Stimulated activated naive CD4-positive, alpha-beta T cell (primary cell): ENCODE measurements at places on chromosomes 7 and 10.

DNA sequence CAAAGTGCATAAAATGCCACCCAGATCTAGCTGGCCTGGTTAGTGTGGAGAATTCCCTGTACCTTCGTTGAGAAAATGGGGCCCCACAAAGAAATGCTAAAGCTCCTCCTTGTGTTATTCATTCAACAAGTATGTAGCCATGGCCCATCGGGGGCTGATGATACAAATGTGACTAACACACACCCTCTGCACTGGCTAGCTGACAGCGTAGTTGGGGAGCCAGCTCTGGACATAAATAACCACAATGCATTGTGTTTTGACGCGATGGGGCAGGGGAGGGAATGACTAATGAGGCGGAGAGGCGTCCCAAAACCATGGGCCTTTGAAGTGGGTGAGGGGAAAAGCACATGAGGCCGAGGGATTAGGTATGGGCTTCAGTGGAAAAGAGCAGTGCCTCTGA, 28.2 kb upstream of the ASL start:
- no peak for DNase-seq

- DNase-seq, result no peak
These were observed 51.2 kb downstream of the PDK4 start for GRCh38 chr7:95545007-95545615.

DNA sequence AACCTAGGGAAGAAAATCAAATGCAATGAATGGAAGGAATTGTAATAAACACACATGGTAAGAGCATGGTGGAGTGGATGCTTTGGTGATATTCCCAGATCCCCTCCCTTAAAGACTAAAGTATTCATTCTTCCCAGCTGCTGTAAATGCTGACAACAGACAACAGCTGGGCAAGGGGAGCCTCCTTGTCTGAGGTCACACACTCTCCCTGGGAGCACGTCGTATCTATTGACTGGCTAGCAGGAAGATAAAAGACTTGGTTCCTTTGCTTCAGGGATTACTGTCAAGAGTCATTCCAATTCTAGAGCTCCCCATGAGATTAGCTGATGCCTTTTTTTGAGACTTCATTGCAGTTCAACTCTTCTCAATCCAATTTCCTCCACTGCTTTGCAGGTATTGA, 443.5 kb upstream of the ETV1 start:
- no peak for DNase-seq

- DNase-seq, result no peak
These were observed 9.3 kb downstream of the TFEC start for GRCh38 chr7:116021237-116021636.

- no peak for DNase-seq
These were observed 94.8 kb downstream of the SVIL start for GRCh38 chr10:29540016-29540415.

DNA sequence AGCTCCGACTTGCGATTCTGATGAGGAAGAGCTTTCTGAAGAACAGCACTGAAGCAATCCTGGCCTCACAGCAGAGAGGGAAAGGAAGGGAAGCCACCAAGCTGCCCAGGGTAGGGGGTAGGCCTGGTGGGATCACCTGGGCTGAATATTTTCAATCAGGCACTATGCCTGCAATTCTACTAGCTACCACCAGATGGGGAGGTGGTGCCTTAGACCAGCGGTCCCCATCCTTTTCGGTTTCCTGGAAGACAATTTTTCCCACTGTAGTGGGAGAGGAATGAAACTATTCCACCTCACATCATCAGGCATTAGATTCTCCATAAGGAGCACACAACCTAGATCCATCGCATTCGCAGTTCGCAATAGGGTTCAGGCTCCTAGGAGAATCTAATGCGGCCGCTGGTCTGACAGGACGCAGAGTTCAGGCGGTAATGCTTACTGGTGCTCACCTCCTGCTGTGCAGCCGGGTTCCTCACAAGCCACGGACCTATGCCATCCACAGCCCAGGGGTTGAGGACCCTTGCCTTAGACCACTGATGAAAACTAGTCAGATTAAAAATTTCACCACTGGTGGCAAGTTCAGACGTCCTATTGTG, 2.7 kb downstream of the LRRC20 start:
- no peak for DNase-seq

DNA sequence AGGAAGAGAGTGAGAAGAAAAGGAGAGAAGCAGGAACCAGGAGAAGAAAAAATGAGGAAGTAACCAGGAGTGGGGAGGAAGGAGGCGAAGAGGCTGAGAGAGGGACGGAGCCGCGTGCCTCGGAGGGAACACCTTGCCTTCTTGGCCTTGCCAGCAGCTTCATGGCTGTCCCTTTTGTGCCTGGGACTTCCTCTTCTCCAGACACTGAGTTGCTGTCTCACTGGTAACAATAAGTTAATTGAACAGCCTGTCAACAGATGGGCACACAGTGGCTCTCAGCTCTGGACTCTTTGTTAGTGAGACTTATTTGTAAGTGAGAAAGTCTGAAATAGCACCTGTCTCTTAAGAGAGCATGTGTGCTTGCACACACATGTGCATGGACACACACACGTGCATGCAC, 83.2 kb downstream of the GATA3 start:
- DNase-seq, result peak; percentile 49

DNA sequence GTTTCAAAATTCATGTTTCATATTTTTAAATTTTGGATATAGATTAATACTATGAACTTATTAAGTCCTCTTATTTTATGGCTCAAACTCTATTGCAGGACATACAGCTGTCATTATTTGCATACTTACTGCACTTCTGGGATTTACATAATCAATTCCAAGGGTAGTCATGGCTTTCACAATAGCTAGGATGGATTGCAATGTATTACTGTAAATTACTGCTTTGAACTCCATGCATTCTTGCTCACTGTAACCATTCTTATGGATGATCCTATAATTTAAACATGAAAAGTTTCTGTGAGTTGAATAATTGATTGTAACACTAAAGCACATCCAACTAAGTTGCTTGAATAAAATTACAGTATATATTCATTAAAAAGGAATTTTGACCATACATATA, 23.5 kb downstream of the GNAT3 start:
- DNase-seq, result no peak

DNA sequence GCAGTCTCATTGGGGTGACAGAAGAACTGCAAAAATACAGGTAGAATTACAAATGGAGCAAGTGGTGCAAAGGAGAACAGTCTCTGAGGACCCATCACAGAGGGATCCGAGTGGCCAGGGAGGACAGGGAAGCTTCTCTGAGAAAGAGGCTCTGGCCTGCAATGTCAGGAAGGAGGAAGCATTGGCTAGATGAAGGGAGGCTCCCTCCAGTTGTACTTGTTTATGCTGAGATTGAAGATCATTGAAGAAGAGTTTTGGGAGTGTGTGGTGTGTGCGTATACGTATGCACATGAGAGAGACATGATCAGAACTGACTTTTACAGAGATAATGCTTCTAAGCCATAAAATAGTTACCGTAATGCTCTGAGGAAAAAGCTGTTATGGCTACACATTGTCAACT, 274.7 kb upstream of the FZD8 start:
- no peak for DNase-seq

DNA sequence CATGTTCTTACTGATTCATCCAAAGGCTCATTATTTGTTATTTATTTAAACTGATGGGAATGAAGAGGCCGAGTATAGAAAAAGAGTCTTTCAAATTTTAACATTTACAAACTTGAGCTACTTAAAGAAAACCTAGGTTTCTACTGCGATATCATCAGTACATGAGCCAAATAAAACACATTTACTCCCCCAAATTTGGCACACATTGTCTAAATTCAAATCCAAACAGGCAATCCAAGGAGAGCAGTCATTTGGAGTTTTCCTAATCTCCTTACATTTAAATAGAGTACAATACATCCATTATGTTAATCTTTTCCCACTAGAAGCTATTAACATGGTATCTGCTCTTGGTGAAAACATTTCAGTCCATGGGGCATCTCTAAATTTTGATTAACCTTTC, 2.2 kb downstream of the NMT2 start:
- no peak for DNase-seq

- DNase-seq, result no peak
These were observed 37.4 kb upstream of the CDK6 start for GRCh38 chr7:92873776-92874175.

- DNase-seq, result no peak
These were observed 33.3 kb upstream of the HHEX start for GRCh38 chr10:92656266-92656961.

DNA sequence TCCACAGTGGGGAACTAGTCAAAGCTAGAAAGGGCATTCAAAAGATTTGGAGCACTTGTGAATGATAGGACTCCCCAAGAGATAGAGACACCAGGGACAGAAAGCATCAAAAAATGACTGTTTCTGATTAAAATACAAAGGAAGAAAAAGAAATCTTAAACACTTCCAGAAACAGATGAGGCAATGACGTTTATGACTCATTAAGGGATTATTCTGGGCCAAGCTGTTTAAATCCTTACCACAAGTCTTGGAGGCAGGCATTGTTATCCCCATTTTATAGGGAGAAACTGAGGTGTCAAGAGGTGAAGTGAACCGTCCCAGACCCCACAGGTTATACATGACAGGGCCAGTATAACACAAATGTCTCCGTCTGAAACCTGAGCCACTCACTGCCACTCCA, 68.3 kb upstream of the AMPH start:
- no peak for DNase-seq

DNA sequence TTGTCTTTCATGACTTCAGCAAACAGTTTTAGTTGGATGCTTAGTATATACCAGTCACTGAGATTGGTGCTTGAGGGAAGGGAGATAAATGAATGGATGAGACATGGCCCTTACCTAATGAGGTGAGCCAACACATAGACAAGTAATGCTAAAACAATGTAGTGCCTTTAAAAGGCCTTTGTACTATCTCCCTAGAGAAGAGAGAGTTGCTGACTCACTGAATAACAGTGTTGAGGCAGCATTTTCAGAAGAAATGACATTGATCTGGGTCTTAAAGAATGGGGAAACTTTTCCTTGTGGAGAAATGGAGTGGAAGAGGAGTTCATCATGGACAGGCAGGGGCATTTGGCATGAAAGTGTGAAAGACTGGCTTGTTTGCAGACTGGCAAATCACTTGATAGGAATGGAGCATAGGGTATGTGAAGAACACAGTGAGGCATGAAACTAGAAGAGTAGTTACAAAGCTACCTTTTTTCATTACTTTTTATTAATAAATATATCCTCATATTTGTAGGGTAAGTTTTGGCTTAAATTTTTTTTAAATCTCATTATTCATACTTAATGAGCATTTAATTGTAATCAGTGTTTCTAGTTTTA, 91.2 kb downstream of the KAT6B start:
- no peak for DNase-seq

- DNase-seq, result no peak
These were observed 7.6 kb upstream of the NFE2L3 start for GRCh38 chr7:26144184-26145080.

DNA sequence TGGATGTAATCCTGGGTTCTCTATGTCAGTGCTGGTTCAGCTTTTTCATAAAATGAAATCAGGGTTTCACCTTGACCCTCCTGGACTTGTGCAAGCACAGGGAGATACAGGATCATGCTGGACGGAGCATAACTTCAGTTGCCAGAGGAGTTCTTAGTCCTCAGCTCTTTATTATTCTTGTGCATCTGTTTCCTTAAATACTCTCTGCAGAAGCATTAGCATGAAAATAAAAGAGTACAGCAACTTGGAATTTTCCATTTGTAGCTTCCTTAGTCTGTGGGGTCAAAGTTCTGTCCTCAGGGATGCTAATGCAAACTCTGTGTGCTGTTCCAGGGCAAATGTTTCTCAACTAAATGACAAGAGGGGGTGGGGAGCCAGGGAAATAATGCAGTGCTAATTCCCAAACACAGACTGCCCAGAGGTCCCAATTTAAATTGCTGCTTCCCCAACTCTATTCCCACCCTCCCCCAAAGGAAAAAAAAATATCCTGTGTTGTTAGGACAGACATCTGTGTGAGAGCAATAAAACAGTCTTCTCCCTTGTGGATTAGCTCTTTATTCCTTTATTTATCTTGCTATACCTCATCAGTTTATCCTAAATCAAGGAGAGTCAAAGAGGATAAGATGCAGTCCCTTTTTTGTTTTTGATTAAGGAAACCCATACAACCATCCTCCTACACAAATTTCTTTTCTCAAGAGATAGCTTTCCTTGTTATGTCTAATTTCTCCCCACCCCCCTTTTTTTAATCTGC, 905.0 kb downstream of the LRMDA start:
- DNase-seq, result no peak

DNA sequence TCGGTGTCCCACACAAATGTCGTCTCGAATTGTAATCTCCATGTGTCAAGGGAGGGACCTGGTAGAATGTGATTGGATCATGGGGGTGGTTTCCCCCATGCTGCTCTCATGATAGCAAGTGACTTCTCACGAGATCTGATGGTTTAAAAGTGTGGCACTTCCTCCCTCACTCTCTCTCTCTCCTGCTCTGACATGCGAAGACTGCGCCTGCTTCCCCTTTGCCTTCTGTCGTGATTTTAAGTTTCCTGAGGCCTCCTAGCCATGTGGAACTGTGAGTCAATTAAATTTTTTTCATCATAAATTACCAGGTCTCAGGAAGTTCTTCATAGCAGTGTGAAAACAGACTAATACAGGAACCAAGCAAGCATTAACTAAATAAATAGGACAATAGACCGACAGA, 229.1 kb downstream of the GFRA1 start:
- no peak for DNase-seq

GRCh38 chr7:13104128-13104527, 416.7 kb downstream of the ARL4A start:
- no peak for DNase-seq

GRCh38 chr7:100667331-100668068, 6.0 kb upstream of the GNB2 start:
- no peak for DNase-seq

DNA sequence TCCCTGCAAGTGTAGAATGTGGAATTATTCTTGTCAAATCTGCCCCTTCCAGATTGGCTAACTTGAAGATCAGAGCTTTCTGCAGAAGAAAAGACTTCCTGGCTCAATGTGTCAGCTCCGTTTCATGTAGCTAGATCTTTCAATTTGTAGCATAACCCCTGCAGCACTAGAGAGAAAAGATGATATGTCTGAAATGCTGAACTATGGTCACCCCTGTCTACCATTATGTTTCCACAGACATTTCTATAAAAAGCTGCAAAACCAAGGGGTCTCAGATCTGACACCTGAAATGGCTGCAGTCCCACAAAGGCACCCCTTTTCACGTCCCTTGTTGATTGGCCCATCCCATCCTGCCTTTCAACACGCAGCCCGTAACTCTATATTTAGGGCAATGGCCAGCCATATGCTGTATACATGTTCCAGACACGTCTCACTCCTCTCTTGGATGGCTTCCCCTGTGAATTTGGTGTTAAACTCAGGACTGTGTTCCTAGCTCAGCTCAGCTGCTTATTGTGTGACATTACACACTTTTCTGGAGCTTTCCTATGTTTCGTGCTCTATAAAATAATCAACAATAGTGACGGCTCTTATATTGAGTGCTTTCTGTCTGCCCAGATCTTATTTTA, 648.6 kb upstream of the CELF2 start:
- no peak for DNase-seq
